ENCODE measurements at places on chromosomes 11 and 22. TPM values are rescaled to one million over a fixed set of nuclear protein-coding genes. Genes with fewer than 3 reads are reported as not detected.

NOX4 gene
- total RNA-seq = not detected

OR6A2 gene
- not detected for total RNA-seq

ARSA gene
- total RNA-seq = 37.4 TPM

DNA sequence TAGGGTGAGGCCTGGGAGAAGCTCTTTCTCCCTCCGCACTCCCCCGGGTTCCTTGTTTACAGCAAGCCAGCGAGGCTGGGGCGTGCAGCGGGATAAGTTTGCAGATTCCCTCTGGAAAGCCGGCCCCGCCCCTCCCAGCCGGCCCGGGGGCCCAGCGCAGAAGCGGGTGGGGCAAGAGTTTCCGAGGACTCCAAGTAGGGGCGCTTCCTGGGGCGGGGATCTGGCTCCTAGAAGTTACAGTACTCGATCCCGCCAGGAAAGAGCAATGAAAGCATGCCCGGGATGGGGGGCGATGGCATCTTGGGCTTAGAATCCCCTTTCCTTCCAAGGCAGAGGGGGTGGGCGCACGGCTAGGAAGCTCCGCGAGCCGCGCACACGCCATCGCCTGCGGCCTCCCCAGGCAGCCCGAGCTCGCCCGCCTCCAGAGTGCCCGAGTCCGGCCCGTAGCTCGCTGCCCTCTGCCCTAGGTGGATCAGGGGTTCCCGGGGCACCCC, 385 bp downstream of the TST start:
- peak; percentile 54 for DNase-seq

- peak; percentile 37 for DNase-seq
Measured at GRCh38 chr11:2883979-2884815, 1.4 kb downstream of the CDKN1C start.

DNA sequence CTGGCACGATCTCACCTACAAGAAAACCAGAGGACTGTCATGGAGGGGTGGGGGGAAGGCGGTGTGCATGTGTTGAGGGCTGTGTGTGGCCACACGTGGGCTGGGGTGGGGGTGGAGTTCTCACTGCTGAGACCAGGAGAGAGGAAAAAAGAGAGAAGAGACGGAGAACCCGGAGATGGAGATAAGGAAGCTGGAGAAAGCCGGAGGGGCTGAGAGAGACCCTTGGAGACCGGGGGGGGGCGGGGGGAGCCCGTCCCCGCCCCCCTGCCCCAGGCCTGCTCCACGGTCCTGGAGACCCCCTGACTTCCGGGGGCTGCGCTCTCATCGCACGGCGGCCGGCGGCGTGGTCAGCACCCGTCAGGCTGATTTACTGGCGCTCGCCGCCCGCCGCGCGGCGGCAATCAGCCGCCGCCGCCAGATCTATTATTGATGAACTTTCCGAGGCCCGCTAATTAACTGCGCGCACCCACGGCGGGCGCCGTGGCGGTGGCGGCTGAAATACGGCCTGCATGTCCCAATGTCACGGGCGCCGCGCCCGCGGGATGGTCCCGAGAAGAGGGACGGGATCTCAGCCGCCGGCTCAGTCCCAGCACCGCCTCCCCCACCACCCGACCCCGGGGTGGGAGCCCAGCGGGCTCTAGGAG, 187.4 kb downstream of the MN1 start:
- DNase-seq = no peak

GRCh38 chr11:62544581-62545436, 1.8 kb downstream of the AHNAK start:
- peak; percentile 44 for DNase-seq

- DNase-seq = no peak
Measured at GRCh38 chr22:31935961-31936635, 8.2 kb upstream of the YWHAH start.

DNA sequence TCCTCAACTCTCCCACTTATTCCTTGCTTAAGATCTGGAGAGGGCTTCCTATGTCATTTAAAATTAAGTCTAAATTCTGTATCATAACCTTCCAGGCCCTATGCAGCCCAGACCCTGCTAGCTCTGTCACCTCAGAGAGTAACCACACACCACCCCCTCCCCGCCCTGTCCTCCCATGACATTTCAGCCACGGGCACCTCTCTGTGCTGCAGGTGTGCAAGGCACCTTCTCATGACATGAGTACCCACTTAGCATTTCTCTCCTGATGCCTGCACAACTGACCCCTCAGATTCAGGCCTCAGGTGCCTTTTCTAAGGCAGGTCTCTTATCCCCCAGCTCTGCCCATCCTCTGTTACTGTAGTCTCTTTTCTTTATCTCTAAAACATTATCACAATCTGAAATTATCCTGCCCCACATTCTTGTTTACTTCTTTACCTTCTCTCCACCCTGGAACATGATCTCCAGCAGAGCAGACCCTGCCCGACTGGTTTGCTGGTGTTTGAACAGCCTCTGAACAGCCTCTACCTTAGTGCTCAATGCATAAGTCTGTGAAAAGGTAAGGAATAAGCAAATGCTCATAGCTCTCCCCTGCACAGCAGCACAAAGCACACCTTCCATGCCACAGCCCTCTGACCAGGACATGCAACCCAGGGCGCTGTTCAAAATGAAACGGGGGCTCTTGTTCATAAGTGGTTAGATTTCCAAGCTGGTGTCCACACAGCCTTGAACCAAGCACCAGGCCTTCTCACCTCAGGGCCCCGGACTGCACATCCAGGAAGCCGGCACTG, 196.1 kb upstream of the B3GAT1 start:
- DNase-seq = no peak

DNA sequence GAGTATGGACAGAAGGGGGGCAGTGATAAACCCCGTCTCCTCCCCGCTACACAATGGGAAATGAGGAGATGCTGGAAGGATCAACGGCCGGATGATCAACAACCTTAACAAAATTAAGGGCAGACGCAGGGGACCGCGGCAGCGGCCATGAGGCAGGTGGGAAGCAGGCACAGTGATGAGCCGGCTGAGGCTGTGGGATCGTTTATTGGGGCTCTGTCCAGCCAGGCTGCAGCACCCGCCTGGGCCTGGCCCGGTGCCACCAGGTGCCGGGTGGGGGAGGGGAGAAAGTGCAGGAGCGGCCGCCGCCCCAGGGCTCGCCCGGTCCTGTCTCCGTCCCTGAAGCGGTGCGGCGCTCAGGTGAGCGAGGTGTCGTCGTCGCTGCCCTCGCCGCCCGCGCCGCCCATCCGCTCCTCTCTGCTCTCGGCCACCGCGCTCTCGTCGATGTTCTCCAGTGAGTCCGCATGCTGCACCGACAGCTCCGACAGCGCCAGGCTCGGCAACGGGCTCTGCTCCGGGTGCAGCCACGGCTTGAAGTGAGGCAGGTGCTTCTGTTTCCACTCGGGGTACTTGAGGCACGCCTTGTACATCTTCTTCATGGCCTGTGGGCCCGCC, 2.4 kb upstream of the ARAP1 start:
- DNase-seq = no peak

DNA sequence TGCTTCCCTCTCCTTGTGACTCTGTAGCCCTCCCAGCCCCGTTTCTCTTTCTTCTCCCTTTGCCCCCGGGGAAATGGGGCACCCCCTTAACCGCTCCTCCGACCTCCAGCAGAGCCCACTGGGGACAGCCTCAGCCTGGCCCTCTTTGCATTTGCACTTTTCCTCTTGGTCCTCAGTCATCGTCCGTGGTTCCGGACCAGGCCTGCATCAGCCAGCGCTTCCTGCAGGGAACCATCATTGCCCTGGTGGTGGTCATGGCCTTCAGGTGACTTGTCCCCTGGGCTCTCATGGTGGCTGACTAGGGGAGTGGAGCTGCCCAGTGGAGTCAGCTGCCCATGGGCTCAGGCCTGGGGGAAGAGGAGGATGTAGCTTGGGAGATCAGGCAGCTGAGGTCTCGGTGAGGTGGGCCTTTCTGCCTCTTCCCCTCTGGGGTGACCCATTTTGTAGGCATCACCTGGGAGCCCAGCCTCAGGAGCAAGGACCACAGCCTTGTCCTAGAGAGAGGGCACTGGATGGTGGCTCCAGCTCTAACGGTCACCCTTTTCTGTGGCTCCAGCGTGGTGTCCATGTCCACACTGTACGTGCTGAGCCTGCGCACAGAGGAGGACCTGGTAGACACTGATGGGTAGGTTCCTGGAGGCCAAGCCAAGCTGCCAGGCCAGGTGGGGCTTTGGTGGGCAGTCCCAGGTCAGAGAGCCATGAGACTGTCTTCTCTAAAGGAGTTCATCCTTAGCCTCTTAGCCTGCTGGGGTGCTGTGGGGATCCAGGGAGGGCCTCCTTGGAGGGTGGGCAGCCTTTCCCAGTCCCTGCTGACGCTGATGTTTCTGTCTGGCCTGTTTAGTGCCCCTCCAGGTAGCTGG, 12.5 kb downstream of the TMEM258 start:
- no peak for DNase-seq

DNA sequence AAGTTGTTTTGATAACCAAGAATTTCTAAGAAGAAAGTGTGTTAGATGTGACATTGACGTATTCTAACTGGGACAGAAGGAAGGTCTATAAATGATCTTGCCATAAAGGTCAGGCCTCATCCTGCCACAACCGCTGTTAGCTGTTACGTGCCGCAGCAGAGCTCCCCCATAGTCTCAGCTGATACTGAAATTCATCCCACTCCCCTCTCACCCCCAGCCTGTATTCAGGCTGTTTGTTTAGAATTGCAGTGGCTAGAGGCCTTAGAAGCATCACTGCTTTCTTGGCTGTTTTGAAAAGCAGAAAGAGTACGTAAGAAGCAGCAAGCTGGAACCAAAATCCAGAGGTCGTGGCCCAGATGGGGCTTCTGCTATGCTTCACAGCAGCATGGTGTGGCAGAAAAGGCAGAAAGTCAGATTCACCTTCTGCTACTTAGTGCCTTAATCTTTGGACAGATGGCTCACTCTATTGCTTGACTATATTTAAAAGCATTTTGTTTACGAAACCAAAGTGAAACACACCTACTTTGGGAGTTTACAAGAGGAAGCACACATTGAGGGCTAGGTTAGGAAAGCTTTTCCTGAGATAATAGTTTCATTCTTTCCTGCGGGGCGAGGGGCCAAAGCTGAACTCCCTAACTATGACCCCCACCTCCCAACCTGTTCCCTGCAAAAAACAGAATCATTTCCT, 950 bp upstream of the LAYN start:
- no peak for DNase-seq

DNA sequence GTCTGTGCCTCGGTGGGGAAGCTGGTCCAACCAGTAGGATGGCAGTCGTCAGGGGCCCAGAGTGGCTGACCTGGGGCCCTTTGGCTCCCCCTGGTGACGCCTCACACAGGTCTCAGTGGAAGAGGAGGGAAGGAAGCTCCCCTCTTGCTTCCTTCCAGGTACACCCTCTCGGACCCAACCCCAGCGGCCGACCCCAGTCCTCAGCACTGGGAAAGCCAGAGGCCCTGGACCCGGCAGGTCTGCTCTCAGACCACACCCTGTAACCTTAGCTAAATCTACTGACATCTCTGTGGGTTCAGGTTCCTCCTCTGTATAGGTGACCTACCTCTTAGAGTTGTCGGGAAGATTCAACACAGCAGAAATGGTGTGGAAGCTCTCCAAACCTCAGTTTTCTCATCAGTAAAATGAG, 3.4 kb upstream of the SCUBE1 start:
- DNase-seq = peak; percentile 33

DNA sequence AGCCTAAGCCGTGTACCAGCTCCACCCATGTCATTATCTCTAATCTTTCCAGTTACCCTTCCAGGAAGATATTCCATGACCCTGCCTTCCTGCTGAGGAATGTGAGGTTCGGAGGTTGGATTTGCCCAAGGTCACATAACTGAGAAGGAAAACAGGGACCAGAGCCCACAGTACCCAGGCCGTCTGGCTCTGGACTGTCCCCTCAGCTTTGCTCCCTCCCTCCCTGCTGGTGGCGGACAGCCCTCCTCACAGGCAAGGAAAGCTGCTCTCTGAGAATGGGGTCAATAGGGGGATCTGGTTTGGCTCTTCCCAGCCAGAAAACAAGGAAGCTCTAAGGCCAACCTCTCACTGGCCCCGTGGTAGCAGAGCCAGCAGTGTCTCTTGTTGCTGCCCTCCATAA, 63.3 kb downstream of the SYN3 start:
- DNase-seq = no peak

GRCh38 chr11:116618461-116618860, 154.3 kb downstream of the BUD13 start:
- no peak for DNase-seq

All from myocyte (in vitro differentiated cells).